ENCODE measurements at places on chromosomes 1 and 21. TPM values are rescaled to one million over a fixed set of nuclear protein-coding genes. Genes with fewer than 3 reads are reported as not detected.

The KDF1 gene
- not detected for total RNA-seq

The AQP10 gene
- total RNA-seq, result not detected

The PAPPA2 gene
- total RNA-seq, result 0.26 TPM

The RUNX1 gene
- total RNA-seq, result 48.5 TPM

The GPR161 gene
- total RNA-seq, result 8.9 TPM

The AMY1C gene
- not detected for total RNA-seq

The BCAS2 gene
- total RNA-seq, result 64.7 TPM
